ENCODE measurements at places on chromosomes 16 and 17.

- DNase-seq = no peak
These were observed 153.5 kb downstream of the MYO1D start for GRCh38 chr17:32723310-32723955.

GRCh38 chr16:48479329-48479728, 94.1 kb upstream of the SIAH1 start:
- DNase-seq = no peak

GRCh38 chr16:55021595-55022475, 91.2 kb downstream of the IRX5 start:
- DNase-seq = no peak

- no peak for DNase-seq
These were observed 68.4 kb upstream of the GSG1L start for GRCh38 chr16:28131743-28132393.

GRCh38 chr17:34251186-34251585, 3.9 kb upstream of the CCL2 start:
- DNase-seq = no peak

DNA sequence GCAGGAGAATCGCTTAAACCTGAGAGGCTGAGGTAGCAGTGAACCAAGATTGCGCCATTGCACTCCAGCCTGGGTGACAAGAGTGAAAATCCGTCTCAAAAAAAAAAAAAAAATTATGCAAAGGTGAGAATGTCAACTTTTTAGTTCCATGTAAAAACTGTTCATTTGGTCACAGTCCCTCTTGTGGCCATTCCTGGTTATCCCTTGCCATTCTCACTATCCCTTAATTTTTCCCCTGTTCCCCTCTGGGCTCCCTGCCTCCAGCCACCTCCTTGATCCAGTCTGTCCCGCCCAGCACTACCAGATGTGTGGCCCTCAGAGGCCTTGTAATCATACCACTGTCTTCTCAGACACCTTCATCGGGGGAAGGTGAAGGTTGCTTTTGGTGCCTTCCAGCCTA, 23.4 kb downstream of the DCAF7 start:
- no peak for DNase-seq

DNA sequence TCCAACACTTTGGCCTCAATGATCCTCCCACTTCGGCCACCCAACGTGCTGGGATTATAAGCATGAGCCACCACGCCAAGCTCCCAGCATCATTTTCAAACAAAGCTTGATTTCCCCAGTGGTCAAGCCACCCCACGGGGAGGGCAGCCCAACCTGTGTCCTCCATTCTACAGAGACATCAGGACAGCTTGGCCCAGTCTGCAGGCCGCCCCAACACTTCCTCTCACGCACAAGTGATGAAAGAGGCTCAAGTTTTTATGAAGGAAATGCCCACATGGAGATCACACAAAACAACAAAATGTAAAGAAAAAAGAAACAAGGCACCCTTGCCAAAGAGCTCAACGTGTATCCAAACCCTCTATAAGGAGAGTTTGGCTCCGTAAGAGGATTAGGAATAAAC, 112.4 kb downstream of the XYLT1 start:
- no peak for DNase-seq

- no peak for DNase-seq
These were observed 9.2 kb downstream of the HS3ST3B1 start for GRCh38 chr17:14310101-14310500.

- DNase-seq = no peak
These were observed 15.7 kb upstream of the RPL38 start for GRCh38 chr17:74187761-74188160.

DNA sequence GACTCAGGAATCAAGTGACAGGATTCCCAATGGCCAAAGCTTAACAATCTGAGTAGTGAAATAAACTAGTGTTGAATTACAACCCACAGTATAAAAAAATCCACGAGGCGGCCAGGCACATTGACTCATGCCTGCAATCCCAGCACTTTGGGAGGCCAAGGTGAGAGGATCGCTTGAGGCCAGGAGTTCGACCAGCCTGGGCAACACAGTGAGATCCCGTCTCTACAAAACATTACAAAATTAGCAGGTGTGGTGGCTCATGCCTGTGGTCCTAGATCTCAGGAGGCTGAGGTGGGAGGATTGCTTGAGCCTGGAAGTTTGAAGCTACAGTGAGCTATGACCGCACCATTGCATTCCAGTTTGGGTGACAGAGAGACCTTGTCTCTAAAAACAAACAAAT, 133.8 kb downstream of the CPPED1 start:
- DNase-seq = no peak

DNA sequence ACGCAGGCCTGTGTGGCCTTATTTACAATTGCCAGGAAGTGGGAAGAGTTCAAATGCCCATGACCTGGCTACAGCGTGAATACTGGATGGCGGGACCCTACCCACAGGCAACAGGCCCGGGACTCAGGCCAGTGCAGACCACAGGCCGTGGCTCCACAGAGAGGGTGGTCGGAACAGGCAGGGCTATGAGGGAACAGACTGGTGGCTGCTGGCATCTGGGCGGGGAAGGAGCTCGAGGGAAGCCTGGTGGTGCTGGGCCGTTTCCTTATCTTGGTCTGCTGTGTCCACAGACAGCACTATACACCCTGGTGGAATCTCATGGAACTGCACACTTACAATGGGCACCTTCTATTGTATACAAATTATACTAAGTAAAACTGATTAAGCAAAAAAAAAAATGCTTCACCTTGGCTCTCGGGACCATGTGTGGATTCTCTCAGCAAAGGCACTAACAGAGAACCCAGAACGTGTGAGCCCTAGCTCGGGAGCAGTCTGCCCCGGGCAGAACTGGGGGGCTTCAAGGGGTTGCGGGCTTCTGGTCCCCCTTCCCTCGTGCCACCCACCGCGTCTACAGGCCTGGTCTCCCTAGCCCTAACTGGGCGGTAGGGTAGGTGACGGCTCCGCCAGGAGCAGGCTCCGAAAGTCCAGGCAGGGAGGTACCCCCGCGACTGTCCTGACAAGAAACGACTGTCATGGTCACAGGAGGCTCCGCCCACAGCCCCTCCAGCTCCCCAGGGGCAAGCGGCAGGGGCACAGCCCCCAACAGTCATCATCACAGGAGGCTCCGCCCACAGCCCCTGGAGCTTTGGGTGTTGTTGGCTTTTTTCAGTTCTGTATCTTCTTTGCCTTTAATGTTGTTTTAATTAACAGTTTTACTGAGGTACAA, 21.8 kb downstream of the CEP131 start:
- DNase-seq = no peak

DNA sequence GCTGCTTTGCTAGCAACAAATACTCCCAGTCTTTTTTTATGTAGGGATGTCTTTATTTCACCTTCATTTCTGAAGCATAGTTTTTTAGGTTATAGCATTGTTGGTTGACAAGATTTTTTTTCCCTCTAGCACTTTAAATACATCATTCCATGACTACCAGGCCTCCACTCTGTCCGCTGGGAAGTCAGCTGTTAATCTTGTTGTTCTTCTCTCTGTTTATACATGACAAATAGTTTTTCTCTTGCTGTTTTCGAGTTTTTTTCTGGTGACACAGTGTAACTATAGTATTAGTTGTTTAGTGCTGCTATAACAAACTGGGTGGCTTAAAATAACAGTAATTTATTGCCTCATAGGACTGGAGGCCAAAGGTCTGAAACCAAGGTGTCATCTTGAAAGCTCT, 205.5 kb upstream of the CNTNAP4 start:
- no peak for DNase-seq

DNA sequence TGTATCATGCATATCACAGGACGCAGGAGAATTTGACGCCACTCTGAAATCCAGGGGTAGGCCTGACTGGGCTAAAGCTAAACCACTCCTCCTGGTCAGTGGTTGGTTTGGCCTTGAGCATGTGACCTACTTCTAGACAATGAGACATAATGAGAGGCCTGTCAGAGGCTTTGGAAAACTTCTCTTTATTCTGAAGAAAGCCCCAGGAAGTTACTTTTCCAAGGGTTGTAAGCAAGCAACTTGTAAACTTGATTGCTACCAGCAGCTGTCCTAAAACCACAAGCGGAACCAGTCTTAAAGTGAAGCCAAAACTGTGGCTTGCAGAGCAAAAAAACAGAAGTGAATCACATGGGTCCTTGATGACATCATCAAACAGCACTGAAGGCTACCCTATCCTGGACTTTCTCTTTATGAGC, 138.2 kb upstream of the COX10 start:
- DNase-seq = no peak

DNA sequence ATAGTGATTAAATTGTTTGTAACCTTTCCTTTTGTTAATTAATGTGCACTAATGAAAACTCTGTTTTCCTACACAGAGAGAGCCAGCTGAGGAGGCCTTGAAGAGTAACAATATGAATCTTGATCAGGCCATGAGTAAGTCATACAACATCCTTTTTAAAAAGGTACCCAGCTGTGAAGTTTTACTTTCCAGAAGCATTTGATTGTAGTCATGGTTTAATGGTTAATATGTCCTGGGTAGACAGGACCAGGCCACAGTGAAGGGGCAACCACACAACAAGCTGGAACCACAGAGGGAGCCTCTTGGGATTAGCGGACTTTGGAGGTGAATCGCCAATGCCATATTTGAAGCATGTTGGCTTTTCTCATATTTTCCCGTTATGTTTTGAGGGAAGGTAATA, 55.6 kb downstream of the TMC6 start:
- no peak for DNase-seq

Data from activated CD4-positive, alpha-beta T cell treated with anti-CD3 and anti-CD28 coated beads for 24 hours (primary cell).